Activated T-cell treated with anti-CD3 and anti-CD28 coated beads for 4 hours (primary cell): ENCODE measurements at places on chromosomes 1 and 21.

- DNase-seq: peak; percentile 42
Measured at GRCh38 chr1:212566522-212567479, 41.8 kb upstream of the ATF3 start.

DNA sequence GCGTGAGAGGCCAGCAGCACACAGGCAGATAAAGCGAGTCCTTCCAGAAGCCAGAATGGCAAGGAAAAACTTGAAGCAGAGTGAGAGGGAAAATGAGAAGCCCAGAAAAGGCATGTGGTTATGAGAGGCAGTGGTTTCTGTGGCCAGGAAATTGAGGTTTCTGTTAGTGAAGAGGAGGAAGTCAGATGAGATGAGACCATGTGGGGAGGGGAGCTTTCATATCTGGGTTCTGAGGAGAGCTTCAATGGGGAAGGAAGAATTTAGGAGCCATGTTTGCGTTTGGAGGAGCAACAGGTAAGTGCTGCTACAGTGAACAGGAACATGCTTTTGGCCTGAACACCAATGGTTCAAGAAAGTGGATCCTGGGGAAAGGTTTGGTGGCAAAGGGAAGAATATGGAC, 6.1 kb upstream of the CD1A start:
- DNase-seq: no peak

- no peak for DNase-seq
Measured at GRCh38 chr1:9842781-9843575, 19.2 kb upstream of the CLSTN1 start.

DNA sequence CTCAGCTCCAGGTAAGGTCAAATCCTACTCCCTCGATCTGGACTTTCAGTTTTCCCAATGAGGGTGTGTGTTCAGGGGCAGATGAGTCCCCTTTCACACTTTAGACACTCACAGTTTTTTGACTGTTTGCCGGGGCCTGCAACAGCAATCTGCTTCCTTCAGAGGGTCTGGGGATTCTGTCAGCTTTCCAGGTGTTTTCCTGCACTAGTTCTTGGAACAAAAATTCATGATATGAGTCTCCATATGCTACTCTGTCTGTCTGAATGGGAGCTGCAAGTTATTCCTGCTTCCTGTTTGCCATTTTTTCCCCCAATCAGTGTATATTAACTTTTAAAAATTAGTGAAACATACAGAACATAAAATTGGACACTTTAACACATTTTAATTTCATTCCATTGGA, 24.3 kb downstream of the CYP4B1 start:
- DNase-seq: no peak

- no peak for DNase-seq
Measured at GRCh38 chr1:20660363-20660762, 806 bp downstream of the DDOST start.

GRCh38 chr21:36030581-36031189, 29.6 kb downstream of the SETD4 start:
- DNase-seq: no peak

- DNase-seq: no peak
Measured at GRCh38 chr1:202086579-202087350, 36.0 kb upstream of the GPR37L1 start.

- no peak for DNase-seq
Measured at GRCh38 chr1:174428033-174428432, 19.7 kb upstream of the GPR52 start.

- no peak for DNase-seq
Measured at GRCh38 chr21:42725416-42725930, 72.1 kb downstream of the PDE9A start.

GRCh38 chr1:87146986-87147385, 181.7 kb upstream of the LMO4 start:
- DNase-seq: no peak

DNA sequence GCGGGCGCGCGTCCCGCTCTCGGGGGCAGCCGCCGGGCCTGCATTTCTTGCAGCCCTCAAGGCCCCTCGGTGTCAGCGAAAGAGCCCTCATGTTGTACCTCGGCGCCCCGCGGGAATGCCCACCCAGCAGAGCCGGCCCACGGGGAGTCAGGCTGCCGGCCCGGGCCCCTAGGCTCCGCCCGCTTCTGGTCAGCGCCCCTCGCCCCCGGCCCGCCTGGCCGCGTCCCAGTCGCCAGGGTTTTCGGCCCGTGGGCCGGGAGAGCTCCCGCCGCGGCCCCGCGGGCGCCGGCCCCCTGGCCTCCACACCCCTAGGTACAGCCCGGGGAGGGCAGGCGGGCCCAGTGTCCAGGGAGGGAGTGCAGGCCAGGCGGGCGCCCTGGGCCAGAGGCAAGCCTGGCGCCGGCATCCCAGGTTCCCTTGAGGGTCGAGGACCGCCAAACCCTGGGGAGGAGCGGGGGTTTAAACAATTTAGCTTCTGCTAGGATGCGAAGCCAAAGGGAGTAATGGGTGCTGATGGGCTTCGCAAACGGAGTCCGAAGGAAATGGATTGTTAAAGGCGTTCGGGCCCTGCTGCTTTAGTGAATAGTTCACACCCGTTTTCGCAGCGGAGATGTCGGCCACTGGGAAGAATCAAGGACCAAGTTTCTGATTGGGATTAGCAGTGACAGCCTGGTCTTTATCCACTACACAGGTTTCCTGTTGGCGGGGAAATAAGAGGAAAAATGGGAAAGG, 486 bp upstream of the KCNA3 start:
- DNase-seq: no peak

GRCh38 chr1:86703696-86704457, 499 bp upstream of the SH3GLB1 start:
- no peak for DNase-seq

GRCh38 chr1:60657926-60658325, 424.4 kb upstream of the NFIA start:
- no peak for DNase-seq
